ENCODE measurements at places on chromosomes 6 and 20. TPM values are rescaled to one million over a fixed set of nuclear protein-coding genes. Genes with fewer than 3 reads are reported as not detected.

The C6orf15 gene
- total RNA-seq = not detected

The UBE2C gene
- 181 TPM for total RNA-seq

The NHLRC1 gene
- total RNA-seq = 0.18 TPM

The OPN5 gene
- not detected for total RNA-seq

The TMEM74B gene
- 0.09 TPM for total RNA-seq

The MLIP gene
- not detected for total RNA-seq

The LY6G6C gene
- 0.25 TPM for total RNA-seq

The GRM1 gene
- not detected for total RNA-seq

The ULBP1 gene
- 0.27 TPM for total RNA-seq

The SOX4 gene
- 4.5 TPM for total RNA-seq

The ARFGEF2 gene
- 25.1 TPM for total RNA-seq

The PHACTR1 gene
- total RNA-seq = 0.11 TPM

Data from T-helper 2 cell treated with Interferon-gamma antibody and Interleukin-4, amounts not matched to agents 100 ng/mL and 5 ng/mL, for 36 hours (primary cell).